ENCODE measurements at places on chromosomes 3 and 15.

DNA sequence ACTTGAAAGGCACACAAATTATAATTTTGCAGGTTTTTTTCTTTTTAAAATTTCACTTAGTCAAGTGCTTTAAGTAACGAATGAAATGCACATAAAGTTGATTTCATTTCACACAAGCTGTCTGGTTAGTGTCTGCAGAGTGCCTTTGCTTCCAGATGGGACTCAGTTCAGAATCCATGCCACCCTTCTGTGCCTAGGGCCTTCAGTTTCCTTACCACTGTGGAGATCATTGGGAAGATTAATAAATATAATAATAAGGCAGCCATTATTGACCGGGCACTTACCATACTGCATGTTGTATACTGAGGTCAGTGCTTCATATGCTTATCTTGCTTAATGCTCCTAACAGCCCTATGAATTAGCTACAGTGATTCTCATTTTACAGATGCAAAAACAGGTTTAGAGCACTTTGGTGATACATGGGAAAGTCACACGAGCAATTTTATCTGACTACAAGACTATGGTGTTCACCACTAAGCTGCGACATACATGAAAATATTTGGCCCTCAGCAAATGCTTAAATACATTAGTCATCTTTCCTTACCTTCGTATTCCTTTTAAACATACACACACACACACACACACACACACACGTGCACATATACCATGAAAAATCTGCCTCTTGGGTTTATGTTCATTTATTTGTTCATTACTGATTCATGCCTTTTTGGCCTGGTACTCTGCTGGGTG lies 3.1 kb downstream of the NMNAT3 start:
- no peak for DNase-seq

DNA sequence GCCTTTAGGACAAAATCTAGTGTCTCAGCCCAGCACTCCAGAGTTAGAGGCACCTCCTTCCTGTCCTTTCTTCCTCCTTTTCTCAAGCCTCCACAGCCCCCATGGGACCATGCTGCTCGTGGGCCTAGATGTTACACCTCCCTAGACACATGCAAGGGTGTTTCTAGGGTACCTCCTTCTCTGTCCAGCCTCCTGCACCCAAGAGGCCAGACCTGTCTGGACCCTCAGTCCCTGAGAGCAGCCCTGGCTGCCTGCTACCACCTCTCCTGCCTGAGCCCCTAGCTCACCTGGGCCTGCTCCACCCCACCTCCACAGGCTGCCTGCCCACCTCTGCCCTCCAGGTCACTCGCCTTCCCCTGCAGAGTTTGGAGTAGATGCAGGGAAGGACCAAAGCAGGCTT lies 5.2 kb downstream of the LOXL1 start:
- no peak for DNase-seq

GRCh38 chr3:38957296-38957695 lies 94.4 kb downstream of the SCN11A start:
- no peak for DNase-seq

DNA sequence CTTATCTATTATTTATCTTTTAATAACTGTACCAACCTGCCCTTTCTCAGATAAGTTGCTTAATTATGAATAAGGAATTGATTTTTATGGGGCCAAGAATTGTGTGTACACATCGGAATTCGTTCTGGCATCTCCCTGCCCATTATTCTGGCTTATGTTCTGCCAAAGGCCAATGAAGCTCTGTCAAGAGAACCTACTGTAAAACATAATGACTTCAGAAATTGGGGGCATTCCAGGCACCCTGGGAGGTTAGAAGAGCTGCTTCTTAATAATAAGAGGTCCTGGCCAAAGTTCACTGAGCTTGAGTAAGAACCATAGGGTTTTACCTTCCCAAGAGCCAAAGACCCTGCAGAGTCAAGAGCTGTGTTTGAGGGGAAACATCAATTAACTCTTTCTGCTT lies 261.7 kb downstream of the SLC9A9 start:
- DNase-seq: no peak

GRCh38 chr3:128969993-128970739 lies 23.7 kb downstream of the CFAP92 start:
- peak; percentile 27 for DNase-seq

DNA sequence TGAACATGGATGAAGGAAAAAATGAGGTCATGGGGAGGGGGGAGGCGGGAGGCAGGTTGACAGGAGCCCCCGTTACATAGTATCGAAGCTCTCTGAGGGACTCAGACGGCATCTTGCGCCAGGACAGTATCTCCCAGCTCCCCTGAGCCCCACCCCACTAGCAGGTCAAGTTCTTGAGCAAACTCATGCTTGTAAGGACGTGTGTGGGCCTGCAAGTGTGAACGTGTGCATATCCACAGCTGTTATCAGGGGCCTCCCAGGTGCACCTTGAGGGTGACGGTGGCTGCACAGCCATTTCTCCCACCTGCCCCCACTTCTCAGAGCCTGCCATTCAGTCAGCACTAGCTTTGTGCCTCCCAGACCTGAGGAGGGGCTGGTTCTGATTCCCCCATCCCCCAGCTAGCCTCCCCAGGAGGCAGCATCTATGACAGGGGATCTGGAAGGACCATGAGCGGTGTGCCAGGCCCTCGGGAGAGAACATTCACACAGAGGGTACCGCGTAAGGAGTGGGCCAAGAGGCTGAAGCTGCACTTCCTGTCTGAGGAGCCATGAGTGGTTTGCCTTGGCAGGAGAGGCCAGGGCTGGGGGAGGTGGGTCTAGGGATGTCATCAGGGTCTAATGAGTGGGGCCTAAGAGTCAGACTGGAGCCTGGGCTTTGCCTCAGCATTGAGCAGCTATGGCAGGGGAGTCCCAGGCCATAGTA lies 2.9 kb downstream of the SEMA3F start:
- DNase-seq: no peak

GRCh38 chr3:120102232-120102631 lies 8.0 kb upstream of the GSK3B start:
- no peak for DNase-seq

GRCh38 chr3:151155409-151156128 lies 47.4 kb downstream of the GPR171 start:
- no peak for DNase-seq

GRCh38 chr3:61821823-61822251 lies 260.5 kb downstream of the PTPRG start:
- DNase-seq: no peak

DNA sequence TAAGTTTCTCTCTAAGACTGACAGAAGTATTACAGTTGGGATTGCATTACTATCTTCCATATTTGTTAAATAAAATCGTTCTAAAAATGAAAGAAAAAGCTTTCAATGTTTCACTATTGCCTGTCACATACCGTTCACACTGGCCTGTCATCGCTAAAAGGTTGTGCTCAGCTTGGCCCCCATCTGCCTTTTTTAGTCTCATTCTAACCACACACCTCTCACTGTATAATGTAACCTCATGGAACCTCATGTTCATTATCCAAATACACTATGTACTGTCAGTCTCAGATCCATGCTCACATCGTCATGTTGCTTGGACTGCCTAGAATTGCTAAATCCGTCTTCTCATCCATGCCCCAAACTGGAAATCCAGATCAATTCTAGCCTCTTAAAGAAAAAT lies 637.8 kb upstream of the ROBO1 start:
- no peak for DNase-seq

Data from stimulated activated CD8-positive, alpha-beta memory T cell treated with anti-CD3 and anti-CD28 coated beads, Interleukin-7, amount 100 ng/mL, for 4 hours (primary cell).